Panc1 (cell line): ENCODE measurements at places on chromosomes 13 and 19.

GRCh38 chr13:112718318-112718717 lies 28.5 kb downstream of the ATP11A start:
- DNase-seq = no peak

- no peak for DNase-seq
Measured at GRCh38 chr19:48530770-48531169, 19.1 kb upstream of the LMTK3 start.

DNA sequence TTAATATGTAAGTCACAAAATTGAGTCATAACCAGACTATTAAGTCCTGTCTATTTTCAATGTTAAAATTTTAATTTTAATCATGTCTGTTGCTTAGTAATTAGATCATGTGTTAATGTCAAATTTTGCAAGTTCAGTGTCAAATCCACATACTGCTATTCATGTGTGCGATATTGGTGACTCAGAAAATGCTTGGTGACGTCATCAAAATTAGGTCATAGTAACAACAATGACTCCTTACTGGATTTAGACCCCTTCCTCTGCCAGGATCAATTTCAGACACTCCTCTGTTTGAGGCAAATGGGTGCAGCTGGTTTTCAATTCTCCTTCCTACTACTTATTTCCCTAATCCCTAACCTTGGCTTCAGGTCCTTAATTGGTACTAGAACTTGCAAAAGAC lies 1394.3 kb upstream of the SLC10A2 start:
- DNase-seq = no peak

DNA sequence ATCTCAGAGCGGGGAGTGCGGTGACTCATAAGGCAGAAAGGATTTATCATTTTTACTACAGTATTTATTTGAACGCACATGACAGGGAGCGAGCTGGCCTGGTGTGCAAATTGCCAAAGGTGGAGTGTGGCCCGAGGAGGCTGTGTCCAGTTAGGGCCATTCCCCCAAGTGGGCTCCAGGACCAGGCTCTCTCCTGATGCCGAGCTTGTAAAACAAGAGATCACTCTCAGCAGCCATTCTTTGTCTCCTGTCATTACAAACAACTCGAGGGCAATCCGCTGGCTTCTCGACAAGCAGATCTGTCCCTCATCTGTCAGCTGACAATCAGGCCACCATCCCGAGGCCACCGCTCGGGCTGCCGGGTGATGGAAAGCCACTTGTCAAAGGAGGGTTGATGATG lies 418.9 kb downstream of the ZNF536 start:
- no peak for DNase-seq

GRCh38 chr19:32464279-32464678 lies 58.7 kb downstream of the DPY19L3 start:
- DNase-seq = peak; percentile 27

- no peak for DNase-seq
Measured at GRCh38 chr19:48632692-48633147, 4.5 kb downstream of the DBP start.

- no peak for DNase-seq
Measured at GRCh38 chr19:49831592-49831991, 13.5 kb downstream of the MED25 start.
